Stimulated activated naive CD4-positive, alpha-beta T cell treated with Interleukin-2 at 50 U/mL for 16 hours (primary cell): ENCODE measurements at places on chromosomes 2 and 18.
A peak's percentile ranks its signal among the peaks of the same experiment; 100 is the strongest.

DNA sequence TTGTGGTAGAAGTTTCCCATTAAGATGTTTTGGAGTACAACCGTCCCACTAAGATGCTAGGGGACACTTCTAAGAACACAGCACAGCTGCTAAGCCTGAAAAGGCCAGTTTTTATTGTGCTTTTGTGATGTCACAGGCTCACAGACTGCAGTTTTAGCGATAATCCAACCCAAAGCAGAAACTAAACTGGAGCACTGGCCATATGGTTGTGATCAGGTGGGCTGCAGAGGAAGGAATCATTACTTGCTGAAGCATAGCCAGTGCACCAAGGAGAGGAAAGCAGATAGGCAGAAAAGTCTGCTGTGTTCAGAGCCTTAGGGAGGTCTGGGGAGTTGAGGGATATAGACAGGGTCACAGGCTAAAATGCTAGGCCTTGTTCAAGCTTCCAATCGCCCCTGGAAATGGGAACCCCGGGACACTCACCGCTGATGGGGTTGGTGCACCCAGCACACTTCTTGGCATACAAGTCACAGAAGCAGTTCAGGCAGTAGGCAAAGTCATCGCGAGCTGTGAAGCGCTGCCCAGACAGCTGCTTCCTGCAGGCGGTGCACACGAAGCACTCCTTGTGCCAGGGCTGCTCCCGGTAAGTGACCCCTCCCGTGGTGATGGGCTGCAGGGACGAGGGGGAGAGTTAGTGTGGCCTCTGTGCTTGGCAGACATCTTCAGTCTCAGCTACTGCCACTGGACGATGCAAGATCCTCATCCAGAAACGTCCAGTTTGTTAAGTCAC, 25.7 kb downstream of the C2orf49 start:
- no peak for DNase-seq

DNA sequence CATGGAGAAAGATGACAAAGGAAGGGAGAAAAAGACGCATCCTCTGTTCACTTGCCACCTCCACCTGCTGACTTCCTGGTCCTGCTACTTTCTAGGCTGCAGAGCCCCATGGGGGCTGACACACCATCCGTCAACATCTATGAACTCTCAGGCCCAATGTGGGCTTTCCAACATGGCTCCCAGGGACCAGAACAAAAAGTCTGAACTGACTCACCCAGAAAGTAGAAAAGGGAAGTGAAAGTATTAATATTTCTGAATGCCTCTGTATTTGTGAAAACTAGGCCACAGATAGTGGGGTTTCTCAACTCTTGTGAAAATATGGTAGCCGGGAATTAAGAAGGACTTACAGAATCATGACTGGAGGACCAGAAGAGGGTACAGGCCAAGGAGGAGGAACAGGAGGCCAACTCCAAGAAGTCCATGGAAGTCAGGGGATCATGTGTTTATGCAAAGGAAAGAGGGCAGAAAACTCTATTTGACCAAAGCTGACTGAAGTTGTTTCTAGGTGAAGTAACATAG, 123.1 kb upstream of the CAB39 start:
- peak; percentile 25 for DNase-seq

GRCh38 chr2:3780477-3781402, 77.4 kb downstream of the DCDC2C start:
- peak; percentile 7 for DNase-seq

- no peak for DNase-seq
Observed at GRCh38 chr2:32820701-32821100, 126.1 kb upstream of the LTBP1 start.

- DNase-seq: no peak
Observed at GRCh38 chr2:210072922-210073509, 70.6 kb downstream of the RPE start.

DNA sequence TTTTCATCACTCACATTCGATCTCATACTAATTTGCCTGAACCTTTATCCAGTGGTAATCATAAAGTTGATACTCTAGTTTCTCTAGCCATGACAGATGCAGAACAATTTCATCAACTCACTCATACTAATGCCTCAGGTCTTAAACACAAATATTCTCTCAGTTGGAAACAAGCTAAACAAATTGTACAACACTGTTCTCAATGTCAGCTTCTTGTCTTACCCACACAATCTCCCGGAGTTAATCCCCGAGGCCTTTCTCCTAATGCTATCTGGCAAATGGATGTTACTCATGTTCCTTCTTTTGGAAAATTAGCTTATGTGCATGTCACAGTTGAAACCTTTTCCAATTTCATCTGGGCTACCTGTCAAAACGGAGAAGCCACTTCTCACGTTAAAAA, 11.5 kb upstream of the CNOT11 start:
- no peak for DNase-seq

DNA sequence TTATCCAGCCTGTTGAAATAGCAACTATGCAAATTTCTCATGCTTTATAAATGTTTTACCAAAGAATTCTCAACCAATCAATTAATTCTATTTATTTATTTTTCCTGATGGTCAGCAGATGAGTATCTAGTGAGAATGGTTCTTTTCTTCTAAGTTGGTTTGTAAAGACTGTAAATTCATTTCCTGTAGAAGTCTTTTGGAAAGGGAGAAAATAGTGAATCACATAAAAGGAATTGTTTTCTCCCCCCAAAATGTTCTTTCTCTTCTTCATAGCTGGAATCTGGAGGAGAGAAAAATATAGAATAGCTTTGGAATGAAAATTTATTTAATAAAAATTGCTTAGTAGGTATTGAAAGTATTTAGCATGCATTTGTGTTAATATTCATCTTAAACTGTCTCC, 836.1 kb upstream of the ZEB2 start:
- no peak for DNase-seq

GRCh38 chr2:203659331-203660049, 46.9 kb upstream of the CD28 start:
- DNase-seq: no peak

DNA sequence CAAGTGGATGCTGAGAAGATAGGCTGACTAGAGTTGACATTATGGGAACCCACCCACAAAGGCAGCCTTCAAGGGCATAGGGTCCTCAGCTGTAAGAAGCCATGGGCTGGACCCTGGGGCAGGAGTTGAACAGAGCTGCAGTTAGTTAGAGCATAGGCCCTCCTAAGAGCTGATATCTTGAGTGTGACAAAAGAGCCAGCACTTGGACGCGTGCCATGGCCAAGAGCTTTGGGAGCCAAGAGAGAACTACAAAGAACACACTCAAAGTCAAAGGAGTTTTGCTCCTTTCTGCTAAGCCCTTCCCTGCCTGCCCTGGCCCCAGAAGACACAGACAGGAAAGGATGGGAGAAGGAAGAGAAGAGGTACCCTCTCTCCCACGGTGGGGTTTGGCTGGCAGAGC, 29.9 kb upstream of the AGAP1 start:
- no peak for DNase-seq

- DNase-seq: no peak
Observed at GRCh38 chr2:23614701-23615100, 229.7 kb downstream of the KLHL29 start.

- no peak for DNase-seq
Observed at GRCh38 chr2:216688731-216689340, 6.5 kb downstream of the IGFBP5 start.

DNA sequence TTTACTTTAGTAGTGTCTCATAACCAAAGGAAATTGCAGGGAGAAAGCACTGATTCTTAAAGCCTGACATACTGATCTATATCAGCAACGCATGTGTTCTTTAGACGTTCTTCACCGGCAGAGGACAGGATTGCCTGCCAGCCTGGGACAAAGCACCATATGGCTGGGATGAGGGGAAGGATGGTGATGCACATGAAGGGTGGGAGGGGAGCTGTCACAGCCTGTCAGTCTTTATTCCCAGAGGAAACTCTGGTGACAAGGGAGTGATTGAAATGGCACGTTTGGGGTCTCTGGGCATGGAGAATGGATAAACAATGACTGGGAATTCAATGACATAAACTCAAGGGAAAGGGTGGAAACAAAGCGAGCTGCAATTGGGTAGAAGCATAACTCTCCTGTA, 808.1 kb downstream of the DCC start:
- no peak for DNase-seq

DNA sequence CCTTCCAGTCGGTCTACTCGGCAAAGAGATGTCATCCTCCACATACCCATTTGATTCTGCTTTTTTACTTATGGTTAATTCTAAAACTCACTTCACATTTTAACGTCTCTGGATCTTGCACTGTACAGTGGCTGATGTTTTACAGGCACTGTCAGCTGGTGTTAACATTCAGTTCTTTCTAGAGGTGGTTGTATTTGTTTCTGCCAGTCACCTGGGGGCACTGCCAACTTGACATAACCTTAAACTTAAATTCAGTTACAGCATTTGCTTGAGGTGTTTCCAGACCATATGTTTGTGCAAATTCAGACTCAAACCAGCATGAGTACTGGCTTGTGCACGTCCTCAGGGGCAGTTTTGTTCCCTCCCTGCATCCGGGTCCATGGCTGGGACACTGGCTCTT, 5.3 kb upstream of the TMEM185B start:
- no peak for DNase-seq

- no peak for DNase-seq
Observed at GRCh38 chr2:235674146-235674545, 180.3 kb downstream of the AGAP1 start.

GRCh38 chr18:54712306-54712705, 116.0 kb upstream of the RAB27B start:
- no peak for DNase-seq

DNA sequence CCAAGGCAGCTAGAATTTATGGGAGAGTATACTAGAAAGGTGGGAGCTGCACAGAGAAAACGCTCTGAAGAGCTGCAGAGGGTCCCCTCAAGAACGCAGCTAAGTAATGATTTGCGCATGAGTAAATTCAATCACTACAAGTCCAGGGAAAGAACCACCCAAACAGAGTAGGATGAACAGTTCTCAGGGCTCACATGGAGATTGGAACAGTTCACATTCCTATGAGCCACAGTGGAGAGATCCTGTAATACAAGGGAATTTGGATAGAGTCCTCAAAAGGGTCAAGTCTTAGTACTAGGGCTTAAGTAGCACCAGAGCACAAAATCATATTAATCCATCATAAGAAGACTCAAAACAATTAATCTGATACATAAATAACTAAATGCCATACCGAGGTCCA, 12.7 kb downstream of the OLA1 start:
- no peak for DNase-seq

DNA sequence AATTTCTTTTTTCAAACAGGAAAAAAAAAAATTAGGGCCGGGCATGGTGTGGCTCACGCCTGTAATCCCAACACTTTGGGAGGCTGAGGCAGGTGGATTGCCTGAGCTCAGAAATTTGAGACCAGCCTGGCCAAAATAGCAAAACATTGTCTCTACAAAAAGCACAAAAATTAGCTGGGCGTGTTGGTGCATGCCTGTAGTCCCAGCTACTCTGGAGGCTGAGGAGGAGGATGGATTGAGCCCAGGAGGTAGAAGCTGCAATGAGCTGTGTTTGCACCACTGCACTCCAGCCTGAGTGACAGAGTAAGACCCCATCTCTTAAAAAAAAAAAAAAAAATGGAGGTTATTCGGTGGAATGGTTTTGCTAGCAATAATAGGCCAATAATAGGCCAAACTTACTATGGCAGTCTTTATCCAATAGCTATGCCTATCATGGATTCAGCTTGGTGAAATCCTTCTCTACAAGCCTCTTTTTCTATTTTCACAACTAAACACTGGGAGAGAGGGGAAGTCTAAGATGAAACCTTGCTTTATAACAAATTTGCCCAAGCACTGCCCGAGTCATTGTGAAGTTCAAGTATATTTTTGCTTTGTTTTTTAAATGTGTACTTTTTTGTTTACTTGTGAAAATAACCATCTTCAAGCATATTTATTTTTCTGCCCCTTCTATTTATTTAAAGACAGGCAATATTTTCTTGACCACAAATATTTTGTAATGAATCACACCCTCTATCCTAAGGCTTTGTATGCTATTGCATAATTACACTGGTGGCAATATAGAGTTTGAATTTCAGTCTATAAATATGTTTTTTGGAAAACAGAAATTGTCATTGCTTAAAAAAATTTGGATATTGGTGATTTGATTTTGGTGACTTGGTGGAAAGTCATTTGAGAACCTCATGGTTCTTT, 20.0 kb upstream of the KYNU start:
- DNase-seq: no peak

GRCh38 chr2:157245846-157246764, 11.4 kb upstream of the GALNT5 start:
- peak; percentile 9 for DNase-seq

DNA sequence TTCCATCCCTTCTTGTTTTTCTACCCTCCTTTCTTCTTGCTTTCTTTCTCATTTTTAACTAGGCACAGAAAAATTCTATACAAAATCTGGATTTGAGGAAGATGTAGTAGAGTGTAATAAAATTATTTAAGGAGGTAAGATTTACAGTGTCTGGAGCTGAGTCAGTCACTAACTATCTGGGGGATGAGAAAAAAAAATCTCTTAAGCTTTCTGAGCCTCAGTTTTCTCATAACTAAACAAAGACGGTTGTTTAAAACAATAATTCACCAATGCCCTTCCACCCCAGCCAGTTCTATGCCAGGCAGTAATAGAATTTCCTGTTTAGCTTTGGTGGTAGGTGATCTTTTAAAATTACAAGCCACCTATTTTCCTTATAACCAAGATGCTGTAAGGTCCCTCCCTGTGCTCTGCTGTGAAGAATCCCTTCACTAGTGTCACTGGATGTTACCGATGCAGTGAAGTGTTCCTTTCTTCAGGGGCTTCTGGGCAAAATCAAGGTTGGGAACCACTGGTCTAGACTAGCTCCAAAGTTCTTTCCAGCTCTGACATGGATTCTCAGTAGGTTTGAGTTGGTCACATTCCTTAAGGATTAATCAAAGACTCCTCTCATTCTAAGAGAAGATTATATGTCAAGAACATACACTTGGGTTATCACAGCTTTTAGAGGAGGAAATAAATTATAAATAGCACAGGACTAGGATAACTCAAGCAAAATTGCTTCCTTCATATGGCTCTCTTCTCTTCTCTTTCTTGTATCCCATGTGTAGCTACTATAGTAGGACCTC, 289.0 kb downstream of the CDH2 start:
- DNase-seq: no peak

- DNase-seq: no peak
Observed at GRCh38 chr2:30275256-30275655, 43.9 kb downstream of the LBH start.

DNA sequence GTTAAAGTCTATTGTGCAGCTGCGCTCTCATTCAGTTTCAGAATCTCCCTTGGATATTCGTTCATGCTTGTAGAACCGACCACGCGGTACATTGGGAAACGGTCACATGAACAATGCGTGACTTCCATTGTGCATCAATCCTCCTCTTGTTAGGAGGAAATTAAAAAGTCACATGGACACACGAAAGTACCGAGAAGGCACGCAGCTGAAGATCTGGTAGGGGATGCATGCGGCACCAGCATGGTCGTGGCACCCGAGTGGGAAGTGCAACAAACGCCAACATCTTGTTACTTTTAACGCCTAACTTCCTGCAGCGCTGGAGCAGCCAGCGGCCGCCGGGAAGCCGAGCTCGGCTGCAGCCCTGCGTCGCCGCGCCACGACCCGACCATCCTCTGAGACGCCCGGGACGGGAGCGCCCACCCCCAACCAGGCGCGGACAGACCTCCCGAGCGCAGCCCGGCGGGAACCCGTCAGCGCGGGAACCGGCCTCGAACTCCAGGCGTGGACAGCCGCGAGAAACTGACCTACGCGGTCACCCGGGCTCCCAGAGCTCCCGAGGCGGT, 412 bp downstream of the OSBPL1A start:
- DNase-seq: peak; percentile 19

GRCh38 chr2:179022685-179023084, 27.3 kb downstream of the CCDC141 start:
- no peak for DNase-seq

GRCh38 chr18:35810520-35810919, 162.0 kb upstream of the RMP24 start:
- no peak for DNase-seq
